ENCODE measurements at places on chromosomes 7 and 10.

DNA sequence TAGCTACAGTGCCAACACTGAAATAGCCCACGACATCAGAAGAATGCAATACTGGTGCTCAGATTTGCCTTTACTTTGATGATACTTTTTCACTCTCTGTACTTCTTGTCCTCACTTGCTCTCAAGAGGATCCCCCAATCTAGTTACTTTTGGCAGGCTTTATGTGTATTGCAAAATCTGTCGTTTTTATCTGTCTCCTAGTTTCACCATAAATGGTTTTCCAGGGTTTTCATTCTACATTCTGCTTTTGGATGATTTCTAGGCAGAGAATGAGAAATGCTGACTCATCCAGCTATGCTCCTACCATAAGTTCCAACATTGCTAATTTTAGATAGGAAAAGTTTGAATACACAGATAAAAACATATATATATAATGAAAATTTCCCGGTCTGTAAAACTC, 659.5 kb upstream of the NRG3 start:
- no peak for DNase-seq

- DNase-seq = peak; percentile 64
Measured at GRCh38 chr10:103542764-103543616, 49.5 kb downstream of the NEURL1 start.

DNA sequence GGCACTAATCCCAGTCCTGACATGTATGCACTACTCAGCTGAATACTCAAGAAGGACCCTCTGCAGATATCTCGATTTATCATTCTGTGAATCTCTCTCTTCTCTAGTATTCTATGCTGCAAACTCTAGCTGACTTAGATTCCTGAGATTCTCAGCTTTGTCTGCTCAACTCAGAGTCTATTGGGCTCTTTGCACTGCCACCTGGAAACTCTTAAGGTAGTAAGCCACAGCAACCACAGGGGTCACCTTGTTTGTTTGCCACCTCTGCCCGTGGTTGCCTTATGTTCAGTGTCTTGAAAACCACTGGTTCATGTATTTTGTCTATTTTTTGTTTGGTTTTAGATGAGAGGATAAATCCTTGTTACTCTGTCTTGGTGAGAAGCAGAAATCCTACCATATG, 72.9 kb downstream of the SP8 start:
- DNase-seq = no peak

- no peak for DNase-seq
Measured at GRCh38 chr10:114282526-114282925, 43.5 kb downstream of the VWA2 start.

GRCh38 chr7:156090988-156091387, 278.7 kb upstream of the SHH start:
- DNase-seq = no peak

- no peak for DNase-seq
Measured at GRCh38 chr7:80231707-80232106, 97.1 kb downstream of the GNAI1 start.

DNA sequence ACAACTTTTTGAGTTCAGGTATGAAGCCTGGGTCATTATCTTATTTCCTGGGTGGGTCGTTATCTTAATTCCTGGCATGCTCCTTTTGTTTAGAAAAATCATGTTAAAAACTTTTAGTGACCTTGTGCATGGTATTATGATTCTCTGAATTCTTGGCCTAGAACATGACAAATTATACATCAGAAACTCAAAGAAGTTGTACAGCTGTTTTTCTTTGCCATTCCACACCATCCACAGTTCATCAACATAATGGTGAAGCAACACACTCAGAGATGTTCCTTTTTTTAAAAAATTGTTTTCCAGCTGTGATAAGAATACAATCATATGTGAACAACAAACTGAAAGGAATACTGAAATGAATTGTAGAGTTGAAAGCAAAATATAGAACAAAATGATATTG, 149.2 kb upstream of the SEMA3D start:
- no peak for DNase-seq

DNA sequence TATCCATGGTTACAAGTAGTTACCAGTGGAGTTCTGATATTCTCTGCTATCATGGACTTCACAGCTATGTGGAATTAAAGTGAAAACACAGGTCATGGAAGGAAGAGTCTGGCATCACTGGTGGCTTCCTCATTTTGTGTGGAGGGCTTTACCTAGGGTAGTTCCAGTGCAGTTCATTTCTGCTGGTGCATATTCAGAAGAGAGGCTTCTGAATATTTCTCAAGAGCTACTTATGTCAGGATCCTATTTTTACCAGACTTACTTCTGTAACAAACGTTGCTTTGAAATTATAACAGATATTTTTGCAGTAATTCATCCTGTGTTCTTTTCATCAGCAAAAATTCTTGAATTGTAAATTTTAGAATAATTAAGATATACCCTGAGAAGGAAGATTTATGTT, 236.5 kb upstream of the NPSR1 start:
- DNase-seq = no peak

DNA sequence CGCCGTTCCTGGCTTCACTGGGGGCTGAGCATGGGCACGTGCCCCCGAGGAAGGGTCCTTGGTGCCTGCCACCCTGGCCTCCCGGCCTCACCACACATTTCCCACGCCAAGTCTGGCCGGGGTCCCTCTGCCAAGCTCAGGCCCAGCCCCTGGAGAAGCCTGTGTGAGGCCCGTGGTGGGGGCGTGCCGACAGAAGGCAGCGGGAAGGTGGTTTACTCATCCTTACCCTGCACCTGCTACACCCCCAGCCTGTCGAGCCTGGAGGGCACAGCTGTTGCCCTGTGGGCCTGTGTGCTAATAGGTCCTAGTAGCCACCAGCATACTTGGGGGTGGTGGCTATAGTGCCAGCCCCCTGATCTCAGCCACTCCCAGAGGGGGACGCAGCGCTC, 46.7 kb downstream of the NKX6-2 start:
- DNase-seq = no peak

DNA sequence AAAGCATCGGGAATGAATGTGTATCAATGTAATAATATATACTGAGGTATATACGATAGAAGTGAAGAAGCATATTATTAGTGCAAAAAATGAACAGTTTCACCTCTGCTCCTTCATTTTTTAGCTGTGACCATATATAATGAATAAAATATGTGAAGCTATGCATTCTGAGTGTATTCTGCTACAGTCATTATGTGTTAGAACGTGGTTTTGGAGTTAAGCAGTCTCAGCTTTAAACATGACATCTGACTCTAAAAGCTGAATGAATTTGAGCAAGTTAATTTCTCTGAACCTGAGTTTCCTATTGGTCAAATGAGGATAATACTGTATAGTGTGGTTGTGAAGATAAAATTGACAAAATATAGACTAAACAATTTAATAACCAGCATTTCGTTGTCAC, 358.1 kb downstream of the SUGCT start:
- no peak for DNase-seq

- DNase-seq = no peak
Measured at GRCh38 chr7:27523321-27523720, 139.4 kb downstream of the HIBADH start.

- no peak for DNase-seq
Measured at GRCh38 chr10:4506095-4506494, 319.9 kb upstream of the AKR1E2 start.

- no peak for DNase-seq
Measured at GRCh38 chr7:3861386-3861785, 560.3 kb downstream of the SDK1 start.

- peak; percentile 31 for DNase-seq
Measured at GRCh38 chr7:32893207-32893524, 1.6 kb upstream of the KBTBD2 start.

DNA sequence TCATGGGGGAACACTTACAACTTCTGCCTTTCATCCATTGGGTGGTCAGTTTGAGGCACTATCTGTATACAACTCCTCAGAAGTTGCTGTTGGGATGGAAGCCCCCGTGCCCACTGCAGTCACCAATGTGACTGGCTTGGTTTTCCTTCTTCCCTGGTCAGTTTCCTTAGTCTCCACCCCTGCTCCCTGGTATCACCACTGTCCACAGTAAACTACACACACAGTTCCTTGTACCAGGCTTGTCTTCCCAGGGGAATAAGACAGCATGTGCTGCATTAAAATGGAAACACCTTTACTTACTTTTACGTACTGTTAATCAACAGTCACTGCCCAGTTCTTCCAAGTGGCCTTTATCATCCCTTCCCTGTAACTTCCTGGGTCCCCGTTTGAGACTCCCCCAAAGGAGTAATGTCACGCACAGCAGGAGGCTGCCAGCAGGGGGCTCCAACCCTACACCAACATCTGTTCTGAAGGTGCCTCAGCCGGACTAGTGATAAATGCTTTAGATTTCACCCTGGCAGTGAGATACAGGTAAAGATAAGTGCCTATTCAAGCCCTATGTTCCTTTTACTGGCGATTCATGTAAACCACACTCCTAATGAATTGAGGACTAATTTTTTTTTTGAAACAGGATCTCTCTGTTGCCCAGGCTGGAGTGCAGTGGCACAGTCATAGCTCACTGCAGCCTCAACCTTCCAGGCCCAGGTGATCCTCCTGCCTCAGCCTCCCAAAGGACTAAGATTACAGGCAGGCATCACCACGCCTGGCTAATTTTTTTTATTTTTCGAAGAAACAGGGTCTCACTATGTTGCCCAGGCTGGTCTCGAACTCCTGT, 45.3 kb upstream of the PIK3AP1 start:
- peak; percentile 83 for DNase-seq

DNA sequence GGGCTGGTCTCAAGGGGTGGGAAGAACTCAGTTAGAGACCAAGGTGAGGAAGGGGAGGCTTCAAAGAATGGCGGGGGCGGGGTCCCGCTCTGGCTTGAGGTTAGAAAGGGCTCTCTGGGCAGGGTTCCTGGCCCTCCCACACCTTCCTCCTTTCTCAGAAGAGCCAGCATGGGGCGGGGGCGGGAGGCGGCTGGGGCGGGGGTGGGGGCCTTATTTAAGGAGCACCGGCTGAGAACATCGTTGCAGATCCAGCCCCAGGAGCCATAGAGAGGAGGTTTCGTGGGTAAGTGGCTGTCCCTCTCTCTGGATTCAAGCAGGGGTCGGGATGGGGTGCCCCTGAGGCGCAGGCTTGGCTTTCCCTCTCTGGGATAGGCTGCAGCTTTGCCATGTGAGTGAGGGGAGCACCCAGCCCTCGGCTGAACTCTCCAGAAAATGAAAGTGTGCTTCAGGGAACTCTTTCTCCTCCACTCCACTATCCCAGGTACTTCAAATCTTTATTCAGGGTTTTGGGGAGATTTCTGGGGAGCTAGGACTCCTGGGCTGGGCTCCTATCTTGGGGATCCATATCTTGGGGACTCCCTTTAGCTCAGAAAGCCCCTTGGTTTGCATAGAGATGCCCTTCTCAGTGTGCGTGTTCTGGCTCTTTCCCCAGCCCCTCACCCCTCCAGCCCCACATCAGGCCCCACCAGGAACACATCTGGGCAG, 3.3 kb upstream of the CUEDC2 start:
- DNase-seq = peak; percentile 69

- peak; percentile 92 for DNase-seq
Measured at GRCh38 chr7:17940302-17940883, at the start of gene SNX13. TSS of gene SNX13 (minus strand) at chr7:17940494. CDS start at chr7:17940295, 199 bp downstream.

- no peak for DNase-seq
Measured at GRCh38 chr10:37488792-37489657, 363.6 kb downstream of the ANKRD30A start.

- DNase-seq = no peak
Measured at GRCh38 chr10:7480742-7481367, 70.0 kb upstream of the SFMBT2 start.

GRCh38 chr10:112958275-112958995, 8.4 kb downstream of the TCF7L2 start:
- DNase-seq = no peak
